HCEC 1CT (cell line): ENCODE measurements at places on chromosomes 13 and 19.

- DNase-seq = no peak
These were observed 7.1 kb upstream of the KL start for GRCh38 chr13:33008946-33009722.

GRCh38 chr19:47113850-47114651 lies 475 bp upstream of the ZC3H4 start:
- no peak for DNase-seq

- DNase-seq = peak; percentile 74
These were observed 441 bp upstream of the ZFP28 start for GRCh38 chr19:56538254-56538760.

GRCh38 chr13:41150058-41150457 lies 17.5 kb upstream of the KBTBD6 start:
- no peak for DNase-seq

GRCh38 chr13:41137241-41137640 lies 4.6 kb upstream of the KBTBD6 start:
- no peak for DNase-seq

DNA sequence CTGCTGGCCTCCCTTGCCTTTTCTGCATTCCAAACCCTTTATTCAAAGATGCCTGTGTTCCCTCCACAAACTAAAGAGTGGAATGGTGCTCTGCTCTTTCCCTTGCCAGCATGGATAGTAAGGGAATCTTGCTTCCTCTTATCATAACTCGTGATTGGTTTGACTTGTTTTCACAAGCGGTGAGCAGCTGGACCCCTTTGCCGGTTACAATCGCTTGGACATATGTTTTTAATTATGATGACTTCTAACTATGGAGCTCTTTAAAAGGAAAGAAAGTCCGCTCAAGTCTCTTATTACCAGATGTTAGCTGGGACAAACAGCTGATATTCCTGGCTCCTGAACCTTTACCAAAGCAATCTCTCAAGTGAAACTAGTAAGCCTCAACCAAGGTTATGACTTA lies 1094.7 kb downstream of the UQCRFS1 start:
- DNase-seq = no peak

DNA sequence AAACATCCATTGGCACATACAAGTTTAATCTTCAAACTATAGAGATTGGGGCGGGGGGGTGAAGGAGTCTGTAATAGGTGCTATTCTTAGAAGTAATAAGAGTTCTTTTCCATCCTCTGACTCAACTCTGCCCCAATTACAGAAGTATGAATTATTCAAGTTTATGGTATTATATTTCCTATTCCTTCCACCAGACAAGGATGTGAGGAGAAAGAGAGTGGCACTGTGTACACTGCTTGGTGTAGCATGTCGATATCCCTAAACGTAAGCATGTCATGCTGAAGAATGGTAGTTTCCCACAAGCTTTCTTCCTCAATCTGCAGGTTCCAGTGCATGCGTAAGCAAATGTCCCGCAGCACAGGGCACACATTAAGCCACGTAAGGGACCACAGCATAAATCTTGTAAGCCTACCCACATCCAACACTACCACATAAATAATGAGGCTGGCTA lies 14.1 kb downstream of the BRD4 start:
- DNase-seq = peak; percentile 41

- no peak for DNase-seq
These were observed 103.6 kb upstream of the MYO16 start for GRCh38 chr13:108525827-108526226.

DNA sequence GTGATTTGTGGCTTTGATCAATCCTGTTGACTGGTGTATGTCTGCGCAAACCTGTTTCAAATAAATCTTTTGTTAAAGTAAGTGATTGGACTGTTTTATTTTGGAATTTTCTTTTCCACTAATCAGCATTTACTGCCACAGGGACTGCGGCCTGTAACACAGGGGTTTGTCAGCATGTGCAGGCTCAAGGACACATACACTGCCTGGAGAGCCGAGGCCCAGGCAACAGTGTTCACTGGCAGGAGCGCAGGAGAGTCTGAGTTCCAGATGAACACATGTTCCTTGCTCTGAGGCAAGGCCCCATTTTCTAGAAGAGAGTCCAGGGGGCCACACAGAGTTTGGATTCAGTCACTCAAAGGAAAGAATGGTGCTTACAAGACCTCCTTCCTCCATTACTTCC lies 26.0 kb downstream of the SHISA2 start:
- no peak for DNase-seq

- DNase-seq = peak; percentile 81
These were observed at the start of gene IFT88 for GRCh38 chr13:20566898-20567874. IFT88 (plus strand) TSS chr13:20567157; CDS start chr13:20574386, 7,229 bp downstream.

GRCh38 chr13:46633416-46633815 lies 80.4 kb downstream of the LRCH1 start:
- DNase-seq = peak; percentile 71

DNA sequence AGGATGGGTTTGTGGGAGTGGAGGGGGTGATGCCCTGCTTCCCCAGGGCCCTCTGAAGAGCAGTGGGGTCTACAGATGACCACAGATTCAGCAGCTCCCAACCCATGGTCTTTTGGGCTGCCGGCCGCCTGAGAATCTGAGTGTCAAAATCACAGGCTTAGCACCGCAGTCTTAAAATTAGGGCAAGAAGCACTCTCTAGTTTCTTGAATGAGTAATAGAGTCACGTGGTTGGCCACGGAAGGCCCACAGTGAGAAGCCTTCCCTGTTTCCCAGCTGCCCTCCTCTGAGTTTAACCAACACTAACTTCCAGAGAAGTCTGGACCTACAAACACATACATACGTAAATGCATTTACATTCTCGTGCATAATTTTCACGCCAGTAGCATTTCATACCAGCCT lies 5.2 kb downstream of the PRMT1 start:
- DNase-seq = no peak

- no peak for DNase-seq
These were observed 350.5 kb downstream of the KCNRG start for GRCh38 chr13:50365408-50366391.

DNA sequence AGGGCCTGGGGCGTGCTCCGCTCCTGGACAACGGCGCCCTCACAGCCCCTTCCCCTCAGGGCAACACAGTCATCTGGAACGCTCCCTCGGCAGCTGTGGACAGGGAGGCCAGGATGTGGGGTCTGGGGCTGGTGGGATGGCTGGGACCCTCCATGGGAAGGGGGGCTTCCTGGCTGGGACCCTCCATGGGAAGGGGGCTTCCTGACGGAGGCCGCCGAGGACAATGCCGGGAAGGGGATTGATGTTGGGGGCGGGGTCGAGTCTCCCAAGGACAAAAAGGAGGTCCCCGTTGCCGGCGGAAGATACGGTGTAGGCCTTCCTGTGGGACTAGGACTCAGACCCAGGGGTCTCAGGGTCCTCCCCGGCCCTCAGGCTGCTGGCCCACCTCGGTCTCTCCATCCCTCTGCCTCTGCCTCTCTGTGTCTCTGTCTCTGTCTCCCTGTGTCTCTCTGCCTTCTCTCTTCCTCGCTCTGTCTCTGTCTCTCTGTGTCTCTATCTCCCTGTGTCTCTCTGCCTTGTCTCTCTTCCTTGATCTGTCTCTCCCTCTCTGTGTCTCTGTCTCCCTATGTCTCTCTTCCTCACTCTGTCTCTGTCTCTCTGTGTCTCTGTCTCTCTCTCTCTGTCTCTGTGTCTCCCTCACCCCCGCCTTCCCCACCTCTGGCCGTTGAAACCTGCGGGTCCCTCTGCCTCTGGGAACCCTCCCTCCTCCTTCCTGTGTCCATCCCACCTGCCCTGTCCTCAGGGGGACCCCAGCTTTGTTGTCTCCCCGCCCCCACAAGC lies 2.7 kb upstream of the MADCAM1 start:
- no peak for DNase-seq

- DNase-seq = no peak
These were observed 6.0 kb upstream of the RSPH6A start for GRCh38 chr19:45821103-45821521.

GRCh38 chr19:34888091-34888490 lies 38.6 kb upstream of the ZNF30 start:
- DNase-seq = no peak

- no peak for DNase-seq
These were observed 22.0 kb downstream of the NDFIP2 start for GRCh38 chr13:79502859-79503468.

- no peak for DNase-seq
These were observed 2.4 kb upstream of the CHERP start for GRCh38 chr19:16544473-16545231.

GRCh38 chr19:48872182-48872883 lies at the start of gene PPP1R15A:
PPP1R15A (plus strand) TSS chr19:48872421; CDS start chr19:48873234, 813 bp downstream.
- peak; percentile 93 for DNase-seq

DNA sequence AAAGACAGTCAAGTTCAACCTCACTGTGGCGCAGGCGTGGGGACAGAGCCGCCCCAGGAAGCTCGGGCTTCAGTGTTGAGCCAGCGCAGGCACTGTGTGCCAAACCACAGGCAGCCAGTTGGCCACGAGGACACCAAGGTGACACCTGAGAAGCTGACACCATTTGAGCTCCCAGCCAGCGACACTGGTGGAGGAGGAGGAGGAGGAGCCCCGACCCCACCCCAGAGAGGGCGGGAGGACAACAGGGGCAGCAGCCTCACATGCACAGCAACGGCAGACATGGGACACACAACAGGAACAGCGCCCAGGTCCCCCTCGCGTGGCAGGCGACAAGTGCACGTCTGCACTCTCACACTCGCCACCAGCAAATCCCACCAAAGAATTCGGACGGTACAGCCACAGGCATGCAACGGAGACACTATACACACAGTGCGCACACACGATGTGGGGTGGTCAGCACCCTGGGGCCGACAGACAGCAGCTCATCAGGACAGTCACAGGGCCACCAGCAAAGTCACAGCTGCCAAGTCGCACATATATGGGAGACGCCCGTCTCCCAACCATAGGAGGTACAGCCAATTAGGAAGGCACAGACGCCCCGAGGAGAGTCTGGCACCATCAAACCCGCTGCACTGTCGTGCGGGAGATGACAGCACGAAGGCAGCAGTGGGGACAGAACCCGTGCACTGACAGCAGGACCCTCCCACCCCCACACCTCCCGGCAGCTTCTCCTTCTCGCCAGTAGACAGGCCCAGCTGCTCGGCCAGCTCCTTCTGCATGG lies 3.4 kb downstream of the EIF3G start:
- no peak for DNase-seq

DNA sequence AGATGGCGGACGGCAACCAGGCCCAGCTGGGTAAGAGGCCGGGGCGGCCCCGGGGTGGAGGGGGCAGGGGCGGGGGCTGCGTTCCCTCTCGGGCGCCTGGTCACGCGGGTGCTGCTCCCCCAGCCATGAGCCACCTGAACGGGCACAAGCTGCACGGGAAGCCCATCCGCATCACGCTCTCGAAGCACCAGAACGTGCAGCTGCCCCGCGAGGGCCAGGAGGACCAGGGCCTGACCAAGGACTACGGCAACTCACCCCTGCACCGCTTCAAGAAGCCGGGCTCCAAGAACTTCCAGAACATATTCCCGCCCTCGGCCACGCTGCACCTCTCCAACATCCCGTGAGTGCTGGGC lies 11.1 kb downstream of the PTBP1 start:
- DNase-seq = no peak

GRCh38 chr19:30391554-30392551 lies 19.7 kb downstream of the ZNF536 start:
- DNase-seq = no peak

DNA sequence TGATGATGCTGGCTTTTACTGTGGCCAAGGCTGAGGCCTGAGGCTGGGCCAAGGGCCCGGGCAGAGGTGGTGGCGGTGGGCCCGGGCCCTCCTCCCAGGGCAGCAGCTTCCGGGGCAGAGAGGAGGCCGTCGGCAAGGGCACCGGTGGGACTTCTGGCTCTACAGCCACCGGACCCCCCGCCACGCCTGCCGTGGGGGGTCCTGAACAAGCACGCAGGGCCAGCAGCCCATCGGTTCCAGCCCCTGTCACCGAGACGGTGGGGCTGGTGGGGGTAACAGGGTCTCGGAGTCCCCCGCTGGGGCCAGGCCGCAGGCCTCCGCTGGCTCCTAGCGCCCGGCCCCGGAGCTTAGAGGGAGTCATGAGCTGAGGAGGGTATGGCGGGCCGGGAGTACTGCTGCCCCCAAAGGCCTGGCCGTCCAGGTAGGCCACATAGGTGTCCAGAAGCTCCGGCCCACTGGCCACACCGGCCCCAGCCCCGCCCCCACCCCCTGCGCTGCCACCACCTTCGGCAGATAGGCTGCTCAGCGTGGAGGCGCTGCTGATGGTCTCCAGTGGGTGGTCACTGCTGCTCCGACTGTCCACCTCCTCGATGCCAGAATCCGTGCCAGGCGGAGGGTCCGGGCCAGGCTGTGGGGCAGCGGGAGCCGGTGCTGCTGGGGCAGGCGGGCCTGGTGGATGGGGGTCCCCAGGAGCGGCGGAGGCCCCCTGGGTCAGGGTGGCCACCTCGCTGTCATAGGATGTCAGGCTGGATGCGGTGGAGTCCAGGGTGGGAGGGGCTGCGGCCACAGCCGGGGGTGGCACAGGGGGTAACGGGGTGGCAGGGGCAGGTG lies 17.3 kb downstream of the C19orf81 start:
- no peak for DNase-seq

DNA sequence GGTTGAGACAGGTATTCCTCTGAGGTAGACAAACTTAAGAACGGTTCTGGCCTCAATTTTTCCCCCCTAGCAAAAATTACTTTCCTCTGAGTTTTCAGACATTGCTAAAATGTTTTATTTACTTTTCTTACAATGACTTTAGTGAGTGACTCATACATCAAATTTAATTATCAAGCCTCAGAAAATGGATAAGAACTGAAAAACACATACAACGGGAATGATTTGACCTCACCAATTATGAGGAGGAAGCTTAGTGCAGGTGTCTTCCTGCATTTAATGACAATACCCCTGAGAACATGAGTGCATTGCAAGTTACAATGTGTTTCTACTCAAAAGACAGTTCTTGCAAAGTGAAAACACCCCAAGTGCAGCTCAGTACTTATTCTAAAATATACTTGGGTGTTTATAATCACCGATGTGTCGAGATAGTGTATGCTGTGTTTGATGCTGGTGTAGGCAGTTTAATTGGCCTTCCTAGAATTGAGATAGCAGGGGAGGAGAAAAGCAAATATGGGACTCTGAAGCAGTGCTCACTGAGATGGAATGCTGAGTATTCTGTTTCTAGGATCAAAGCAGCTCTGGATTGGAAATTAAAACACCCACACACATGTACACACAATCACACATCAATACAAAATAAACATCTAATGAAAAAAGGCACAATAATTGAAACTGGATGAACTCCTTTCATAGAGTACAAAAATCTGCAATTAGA lies 189.5 kb upstream of the SLC10A2 start:
- DNase-seq = no peak

DNA sequence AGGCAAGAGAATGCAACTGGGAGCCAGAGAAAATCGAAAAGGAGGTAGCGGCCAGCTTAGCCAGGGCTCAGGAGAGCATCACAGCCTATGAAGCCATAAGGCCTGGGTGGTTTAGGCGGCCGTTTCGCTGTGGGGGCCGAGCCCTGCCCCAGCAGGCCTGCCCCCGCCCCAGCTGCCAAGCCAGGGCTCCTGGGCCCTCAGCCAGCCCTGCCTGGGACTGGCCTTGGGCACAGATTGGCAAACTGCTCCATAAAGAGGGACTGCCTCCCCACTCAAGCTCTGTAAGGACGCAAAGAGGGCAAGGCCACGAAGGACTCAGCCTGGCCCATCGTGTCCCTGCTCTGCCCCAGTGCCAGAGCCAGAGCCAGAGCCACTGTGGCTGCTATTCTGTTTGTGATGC lies 10.2 kb downstream of the ZNF653 start:
- no peak for DNase-seq

GRCh38 chr13:28474491-28475134 lies 20.3 kb downstream of the FLT1 start:
- peak; percentile 53 for DNase-seq
